HS-27A (cell line): ENCODE measurements at places on chromosomes 11 and 22.

- DNase-seq, result no peak
Observed at GRCh38 chr11:18191376-18191775, 18.7 kb downstream of the MRGPRX4 start.

DNA sequence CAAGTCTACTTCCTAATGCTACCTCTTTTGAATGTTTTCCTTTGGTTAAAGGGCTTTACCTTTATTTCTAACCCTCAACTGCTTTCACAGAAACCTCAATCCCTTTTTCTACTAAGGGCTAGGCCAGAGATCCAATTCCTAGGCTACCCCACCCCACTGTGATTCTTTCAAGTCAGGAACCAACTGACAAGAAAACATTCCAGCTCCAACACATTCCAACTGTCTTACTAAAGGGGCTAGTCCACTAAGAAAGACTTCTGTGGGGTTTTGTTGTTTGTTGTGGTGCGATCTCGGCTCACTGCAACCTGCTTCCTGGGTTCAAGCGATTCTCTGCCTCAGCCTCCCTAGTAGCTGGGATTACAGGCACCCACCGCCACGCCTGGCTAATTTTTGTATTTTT lies 151.3 kb downstream of the APOL5 start:
- peak; percentile 19 for DNase-seq

DNA sequence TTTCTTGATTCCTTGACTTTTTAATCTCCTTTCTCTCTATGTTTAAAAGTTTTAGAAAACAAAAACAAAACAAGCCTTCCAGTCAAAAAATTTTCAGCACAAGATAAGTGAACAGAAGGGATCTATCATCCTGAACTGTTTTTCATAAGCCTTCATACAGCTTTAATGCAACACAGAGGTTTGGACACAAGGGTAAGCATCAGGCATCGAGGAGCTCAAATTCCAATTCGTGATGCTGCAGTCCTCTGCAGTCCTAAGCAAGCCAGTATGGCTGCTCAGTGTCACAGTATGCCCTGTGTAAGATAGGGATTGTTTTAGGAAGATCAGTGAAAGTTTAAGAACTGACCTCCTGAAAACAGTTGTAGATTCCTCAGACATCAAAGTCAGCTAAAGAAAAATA lies 740.9 kb downstream of the NTM start:
- DNase-seq, result no peak

DNA sequence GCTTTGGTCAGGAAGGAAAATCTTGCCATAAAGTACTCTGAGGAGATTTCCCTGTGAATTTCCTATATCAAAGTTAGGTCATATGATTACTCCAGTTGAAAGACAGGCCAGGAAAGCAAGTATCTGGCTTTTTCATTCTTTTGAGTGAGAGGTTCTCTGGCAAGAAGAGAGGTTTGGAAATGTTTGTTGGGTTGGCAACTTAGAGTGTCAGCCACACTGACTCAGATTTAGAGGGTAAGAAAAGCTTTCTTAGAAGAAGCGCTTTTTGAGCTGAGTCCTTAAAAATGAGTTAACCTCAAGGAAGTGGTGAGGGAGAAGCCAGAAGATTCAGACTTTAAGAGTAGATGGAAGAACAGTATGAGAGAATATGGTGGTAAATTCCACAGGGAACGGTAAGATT lies 86.1 kb upstream of the BDNF start:
- DNase-seq, result no peak

DNA sequence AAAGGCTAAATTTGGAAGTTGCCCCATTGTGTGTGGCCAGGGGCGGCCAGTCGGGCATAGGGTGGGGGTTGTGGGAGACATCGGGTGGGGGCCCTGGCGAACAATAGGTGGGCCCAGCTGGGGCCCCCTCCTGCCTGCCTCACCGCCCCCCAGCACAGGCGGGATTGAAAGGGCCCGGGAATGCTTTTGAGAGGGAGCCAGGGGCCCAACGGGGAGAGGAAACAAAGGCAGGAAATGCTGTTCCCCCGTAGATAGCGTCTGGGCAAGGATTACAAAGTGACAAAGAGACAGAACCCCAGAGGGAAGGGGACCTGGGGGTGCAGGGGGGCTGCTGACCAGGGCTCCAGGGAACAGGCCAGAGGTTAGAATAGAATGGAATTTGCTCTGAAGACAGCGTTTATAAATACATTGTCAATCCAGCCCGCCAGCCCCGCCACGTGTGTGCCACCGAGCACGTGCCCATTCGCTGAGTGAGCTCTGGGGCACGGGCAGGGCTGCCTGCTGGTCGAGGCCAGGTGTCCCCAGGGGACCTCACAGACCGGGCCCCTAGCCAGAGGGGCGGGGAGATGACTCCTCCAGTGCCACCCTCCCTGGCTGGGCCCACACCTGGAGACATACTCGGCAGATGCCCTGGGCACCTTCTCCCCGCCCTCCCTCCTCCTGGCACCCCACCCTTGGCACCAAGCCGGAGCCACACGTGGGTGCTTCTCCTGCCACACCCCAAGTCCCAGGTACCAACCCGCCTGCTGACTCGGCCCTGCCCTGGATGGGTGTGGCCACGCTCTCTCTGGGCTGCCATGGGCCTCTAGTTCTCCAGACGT lies 9.7 kb downstream of the PDGFB start:
- DNase-seq, result no peak

- no peak for DNase-seq
Observed at GRCh38 chr22:49756201-49756600, 71.5 kb downstream of the BRD1 start.

DNA sequence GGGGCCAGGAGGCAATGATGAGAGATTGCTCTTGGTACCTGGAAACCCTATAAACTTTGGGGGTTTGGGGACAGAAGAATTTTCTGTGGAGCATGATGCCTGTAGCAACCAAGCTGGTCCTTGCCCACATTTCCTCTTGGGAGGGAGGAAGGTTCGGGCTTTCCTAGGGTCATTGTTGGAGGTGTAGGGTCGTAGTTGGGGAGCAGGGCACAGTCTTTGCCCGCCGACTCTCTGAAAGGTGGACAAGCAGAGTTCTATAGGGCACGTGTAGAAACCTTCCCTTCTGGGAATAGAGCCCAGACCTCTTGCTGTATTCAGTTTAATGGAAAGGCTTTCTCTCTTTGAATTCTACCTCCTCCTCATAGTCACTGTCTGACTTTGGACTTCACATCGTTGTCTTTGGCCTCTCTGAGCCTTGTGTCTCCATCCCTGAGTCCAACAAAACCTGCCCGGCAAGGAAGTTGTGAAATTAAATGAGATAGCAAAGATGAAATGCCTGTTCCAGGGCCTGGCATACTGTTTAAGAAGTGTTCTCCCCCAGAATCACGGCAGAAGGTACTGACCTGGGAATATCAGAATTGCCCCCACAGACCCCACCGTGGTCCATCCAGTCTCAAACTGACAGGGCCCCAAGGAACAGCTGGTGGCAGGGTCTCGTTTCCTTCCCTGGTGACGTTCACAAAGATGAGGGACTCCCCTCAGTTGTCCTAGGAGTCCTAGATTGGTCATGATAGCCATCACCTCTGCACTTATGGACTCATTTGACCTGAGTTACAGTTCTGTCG lies 1.6 kb downstream of the PRDM11 start:
- no peak for DNase-seq

GRCh38 chr22:19868773-19869471 lies 14.2 kb upstream of the GNB1L start:
- DNase-seq, result no peak

DNA sequence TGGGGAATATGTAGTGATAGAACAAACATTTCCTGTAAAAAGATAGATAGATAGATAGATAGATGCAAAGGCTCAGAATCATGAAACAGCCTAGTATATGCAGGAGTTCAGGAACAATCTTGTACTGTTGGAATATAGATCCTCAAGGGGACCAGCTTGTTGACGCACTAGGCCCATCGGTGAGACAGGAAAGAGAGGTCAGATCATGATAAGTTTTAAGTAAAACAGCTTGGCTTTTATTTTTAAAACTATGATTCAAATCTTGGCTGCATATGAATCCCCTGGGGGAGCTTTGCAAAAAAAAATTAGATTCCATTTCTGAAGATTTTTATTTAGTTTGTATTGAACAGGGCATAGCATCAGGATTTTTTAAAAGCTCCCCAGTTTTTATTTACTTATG lies 185.8 kb downstream of the TRPC6 start:
- no peak for DNase-seq

DNA sequence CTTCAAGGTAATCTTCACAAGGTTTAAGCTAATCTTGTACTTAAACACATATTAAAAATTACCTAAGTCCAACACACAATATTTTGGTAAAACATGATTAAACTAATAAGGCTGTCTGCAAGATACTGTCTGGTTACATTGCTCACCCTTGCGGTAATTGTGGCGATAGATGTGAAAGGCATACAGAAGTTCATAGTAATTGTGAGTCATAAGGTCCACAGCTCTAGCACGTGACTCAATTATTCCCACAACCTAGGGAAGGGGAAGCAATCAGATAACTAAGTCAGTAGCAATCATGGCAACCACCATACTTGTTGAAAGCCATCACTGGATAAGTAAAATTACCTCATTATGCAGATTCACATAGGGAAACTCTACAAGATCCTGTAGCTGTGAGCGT lies 30.5 kb upstream of the FNBP4 start:
- no peak for DNase-seq

- no peak for DNase-seq
Observed at GRCh38 chr22:38981005-38981991, 849 bp upstream of the APOBEC3B start.

GRCh38 chr11:20739107-20739506 lies 69.7 kb downstream of the NELL1 start:
- no peak for DNase-seq

DNA sequence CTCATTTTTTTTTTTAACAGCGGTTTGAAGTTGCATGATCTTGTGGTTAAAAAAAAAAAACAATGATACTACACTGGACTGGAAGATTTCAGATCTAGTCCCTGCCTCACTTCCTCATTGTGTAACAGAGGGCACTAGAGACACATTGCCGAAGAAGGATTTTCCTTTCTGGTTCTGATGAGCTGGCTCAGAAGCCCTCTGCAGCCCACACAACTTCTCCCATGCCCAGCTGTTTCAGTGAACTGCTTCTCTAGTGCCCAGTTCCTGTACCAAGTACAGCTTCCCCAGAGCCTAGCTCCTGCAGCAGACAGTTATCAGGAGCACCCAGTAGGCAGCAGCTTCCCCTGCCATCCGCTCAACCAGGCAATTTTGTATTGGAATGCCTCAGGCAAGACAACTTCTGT lies 29.5 kb upstream of the ANO5 start:
- DNase-seq, result no peak

GRCh38 chr22:49906799-49907290 lies 11.4 kb downstream of the ALG12 start:
- no peak for DNase-seq

- no peak for DNase-seq
Observed at GRCh38 chr11:132046288-132046865, 676.0 kb downstream of the NTM start.

- no peak for DNase-seq
Observed at GRCh38 chr11:127825183-127825582, 762.2 kb downstream of the ETS1 start.

DNA sequence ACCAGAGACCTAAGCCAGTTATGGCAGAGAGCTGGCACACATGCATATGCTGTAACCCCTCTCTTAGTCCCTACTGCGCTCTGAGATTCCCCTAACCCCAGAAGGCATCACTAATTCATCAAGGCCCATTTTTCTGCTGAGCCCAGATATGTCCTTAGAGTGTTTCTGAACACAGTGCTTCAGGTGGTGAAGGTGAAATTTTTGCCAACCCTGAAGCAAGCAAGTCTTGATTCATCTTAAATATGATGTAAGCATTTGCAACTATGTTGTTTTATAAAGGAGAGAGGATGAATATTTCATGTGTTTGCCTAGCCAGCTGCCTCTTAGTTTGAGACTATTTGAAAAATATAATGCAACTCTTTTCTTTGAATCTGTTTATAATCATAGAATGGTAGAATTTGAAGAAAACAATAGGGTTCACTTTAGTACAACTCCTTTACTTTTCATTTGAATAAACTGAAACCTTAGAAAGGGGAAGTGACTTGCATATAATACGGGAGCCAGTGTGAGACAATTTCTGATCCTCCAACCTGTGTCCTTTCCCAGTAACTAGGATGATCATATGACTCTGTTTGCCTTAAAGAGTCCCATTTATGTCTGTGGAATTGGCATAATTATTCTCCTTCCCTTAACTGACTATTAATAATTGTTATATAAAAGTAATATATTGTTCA lies 194.3 kb upstream of the MTNR1B start:
- no peak for DNase-seq

DNA sequence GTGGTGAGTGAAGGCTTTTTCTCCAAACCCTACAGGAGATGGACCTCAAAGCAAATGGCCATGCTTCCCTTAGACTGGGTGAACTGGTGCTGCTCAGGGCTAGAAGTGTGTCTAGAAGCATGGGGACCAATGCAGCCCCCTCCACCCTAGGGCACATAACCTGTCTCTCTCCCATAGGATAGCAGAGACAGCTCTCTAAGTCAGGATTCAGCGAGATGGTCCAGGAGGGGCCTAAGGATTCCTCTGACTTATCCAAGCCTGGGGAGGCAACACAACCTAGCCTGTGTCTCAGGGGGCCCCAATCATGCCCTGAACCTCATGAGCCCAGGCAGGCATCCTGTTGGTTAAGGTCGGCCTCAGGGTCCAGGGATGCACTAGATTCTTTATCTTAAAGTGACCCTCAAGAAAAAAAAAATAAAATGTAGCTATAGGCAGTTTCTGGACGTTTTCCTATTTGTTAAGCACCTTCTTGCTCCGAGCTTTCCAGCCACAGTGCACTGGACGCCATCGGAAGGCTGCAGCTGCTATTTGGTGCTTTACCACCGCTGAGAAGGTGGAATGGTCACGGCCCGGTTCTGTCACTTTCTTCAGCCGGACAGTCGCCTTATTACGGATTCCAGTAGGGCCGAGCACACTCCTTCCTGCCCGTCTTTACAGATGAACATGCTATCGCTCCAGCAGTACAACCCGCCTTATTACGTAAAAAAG lies 5.0 kb upstream of the CCND1 start:
- no peak for DNase-seq

DNA sequence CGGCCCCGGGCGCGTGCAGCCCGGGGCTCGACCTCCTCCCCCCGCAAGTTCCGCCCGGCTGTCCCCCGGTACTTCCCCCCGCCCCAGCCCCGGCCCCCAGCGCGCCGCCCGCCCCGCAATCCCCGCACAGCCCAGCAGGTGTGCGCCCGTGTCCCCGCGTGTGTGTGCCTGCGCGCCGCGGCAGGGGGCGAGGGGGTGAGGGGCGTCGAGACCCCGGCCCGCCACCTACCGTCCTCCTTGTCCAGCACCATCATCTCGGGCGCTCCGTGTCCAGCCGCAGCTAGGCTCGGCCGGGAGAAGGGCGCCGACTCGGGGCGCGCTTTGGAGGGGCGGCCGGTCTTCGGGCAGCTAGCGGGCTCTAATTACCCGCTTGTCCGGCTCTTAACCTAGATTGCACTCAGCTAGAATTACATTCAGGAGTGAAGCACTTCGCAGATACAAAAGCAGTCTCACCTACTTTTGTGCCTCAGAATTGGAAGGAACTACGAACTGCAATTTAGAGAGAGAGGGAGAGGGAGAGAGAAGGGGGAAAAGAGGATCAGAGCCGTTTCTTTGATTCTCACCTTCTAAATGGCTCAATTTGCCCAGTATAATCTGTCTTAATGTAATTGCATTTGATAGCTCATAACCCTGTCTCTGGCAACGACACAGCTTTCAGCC lies 439 bp downstream of the LMO1 start:
- DNase-seq, result no peak

- no peak for DNase-seq
Observed at GRCh38 chr11:69531071-69531716, 49.7 kb downstream of the LINC01488 start.

GRCh38 chr11:85619499-85619898 lies 7.6 kb downstream of the DLG2 start:
- DNase-seq, result no peak
